ENCODE measurements at places on chromosomes 12 and 14.

GRCh38 chr14:76375484-76375883, 453 bp upstream of the ESRRB start:
- DNase-seq, result no peak

GRCh38 chr14:53796734-53797133, 159.9 kb downstream of the BMP4 start:
- DNase-seq, result no peak

DNA sequence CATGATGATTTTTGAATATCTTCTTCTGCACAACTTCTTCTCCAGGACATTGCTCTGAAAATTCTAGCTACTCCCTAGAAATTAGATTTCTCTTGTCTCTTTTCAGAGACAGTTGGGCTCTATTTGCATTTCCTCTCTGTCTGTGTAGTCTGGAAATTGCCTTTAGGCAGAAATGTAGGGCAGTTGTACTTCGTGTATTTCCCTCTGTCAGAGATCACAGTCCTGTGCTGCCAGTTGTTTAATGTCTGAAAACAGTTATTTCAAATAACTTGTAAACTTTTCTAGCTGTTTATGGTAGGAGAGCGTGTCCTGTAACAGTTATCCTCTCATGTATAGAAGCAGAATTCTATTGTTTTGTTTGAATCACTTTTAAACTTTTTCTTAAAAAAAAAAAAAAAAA, 86.9 kb downstream of the TTLL5 start:
- no peak for DNase-seq

GRCh38 chr12:11749943-11750690, 100.6 kb downstream of the ETV6 start:
- DNase-seq, result no peak

DNA sequence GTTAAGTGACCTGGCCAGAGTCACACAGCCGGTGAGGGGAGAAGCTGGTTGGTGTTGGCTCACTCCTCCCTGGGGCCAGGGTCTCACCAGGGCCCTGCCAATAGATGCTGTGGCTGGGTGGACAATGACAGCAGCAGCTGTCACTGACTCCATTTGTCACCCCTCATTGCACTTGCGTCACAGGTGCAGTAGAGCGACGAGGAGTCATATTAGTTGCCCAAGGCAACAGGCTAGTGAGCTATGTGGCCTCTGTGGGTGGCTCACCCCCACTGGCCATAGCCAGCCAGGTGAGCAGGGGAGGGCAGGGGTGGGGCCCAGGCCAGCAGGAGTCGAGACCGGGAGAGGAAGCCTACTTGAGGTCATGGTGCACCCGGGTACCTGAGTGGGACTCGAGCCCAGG, 9.7 kb downstream of the SLC25A47 start:
- no peak for DNase-seq
